ENCODE measurements at places on chromosomes 1 and 21.

DNA sequence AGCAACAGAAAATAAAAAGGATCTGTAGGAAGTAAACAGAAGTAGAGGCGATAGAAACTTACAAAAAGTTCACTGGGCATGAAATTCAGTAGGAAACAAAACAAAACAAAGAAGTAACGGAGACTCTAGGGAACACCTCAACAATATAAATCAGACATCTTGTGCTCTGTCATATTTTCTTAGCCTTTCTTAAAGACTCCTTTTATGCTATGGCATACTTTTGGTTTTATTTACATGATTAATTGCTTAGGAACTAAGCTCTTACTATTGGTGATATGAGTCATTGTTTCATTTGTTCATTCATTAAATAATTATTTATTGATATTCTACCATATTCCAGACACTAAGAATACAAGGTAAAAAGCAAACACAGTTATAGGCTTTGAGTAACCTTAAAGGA, 126.6 kb downstream of the KCNT2 start:
- DNase-seq = no peak

GRCh38 chr1:71101839-71102376, 21.1 kb upstream of the ZRANB2 start:
- no peak for DNase-seq

GRCh38 chr1:51506537-51506936, 12.5 kb downstream of the EPS15 start:
- no peak for DNase-seq

DNA sequence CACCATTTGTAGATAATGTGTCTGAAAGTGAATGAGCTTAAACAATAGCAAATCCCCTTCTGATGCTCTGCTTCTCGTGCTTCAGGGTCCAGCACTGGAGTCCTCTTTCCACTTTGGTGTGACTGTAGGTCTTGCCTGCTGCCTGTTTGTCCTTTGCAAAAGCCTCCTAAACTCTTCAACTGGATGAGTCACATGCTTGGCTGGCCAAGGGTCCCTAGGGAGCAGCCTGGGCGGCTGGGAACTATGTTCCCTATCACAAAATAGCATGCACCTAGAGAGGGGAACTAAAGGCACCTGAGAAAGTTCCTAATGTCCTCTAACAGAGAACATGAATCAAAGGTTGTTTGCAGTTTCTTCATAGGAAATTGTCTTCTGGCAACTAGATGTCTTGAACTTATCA, 607.2 kb upstream of the PLXNA2 start:
- DNase-seq = no peak

DNA sequence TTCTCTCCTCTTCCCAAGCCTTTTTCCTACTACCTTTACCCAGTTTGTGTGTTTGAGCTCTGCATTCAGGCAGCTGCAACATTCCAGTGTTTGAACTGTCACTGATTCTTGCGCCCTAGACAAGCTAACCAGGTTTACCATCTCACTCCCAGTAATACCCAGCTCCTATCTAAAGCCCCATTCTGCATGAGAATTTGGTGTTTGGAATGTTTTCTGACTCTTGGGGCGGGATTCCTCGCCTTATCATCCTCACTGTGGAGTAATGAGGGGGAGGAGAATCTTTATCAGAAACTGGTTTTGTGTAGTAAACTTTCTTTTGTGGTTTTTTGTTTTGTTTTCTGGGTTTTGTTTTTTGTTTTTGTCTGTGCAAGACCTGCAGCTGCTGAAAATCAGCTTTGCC, 36.5 kb downstream of the NCF2 start:
- DNase-seq = no peak

- DNase-seq = no peak
Observed at GRCh38 chr1:190244406-190244805, 233.3 kb downstream of the BRINP3 start.

GRCh38 chr1:21239221-21239620, 51.0 kb downstream of the ECE1 start:
- no peak for DNase-seq

DNA sequence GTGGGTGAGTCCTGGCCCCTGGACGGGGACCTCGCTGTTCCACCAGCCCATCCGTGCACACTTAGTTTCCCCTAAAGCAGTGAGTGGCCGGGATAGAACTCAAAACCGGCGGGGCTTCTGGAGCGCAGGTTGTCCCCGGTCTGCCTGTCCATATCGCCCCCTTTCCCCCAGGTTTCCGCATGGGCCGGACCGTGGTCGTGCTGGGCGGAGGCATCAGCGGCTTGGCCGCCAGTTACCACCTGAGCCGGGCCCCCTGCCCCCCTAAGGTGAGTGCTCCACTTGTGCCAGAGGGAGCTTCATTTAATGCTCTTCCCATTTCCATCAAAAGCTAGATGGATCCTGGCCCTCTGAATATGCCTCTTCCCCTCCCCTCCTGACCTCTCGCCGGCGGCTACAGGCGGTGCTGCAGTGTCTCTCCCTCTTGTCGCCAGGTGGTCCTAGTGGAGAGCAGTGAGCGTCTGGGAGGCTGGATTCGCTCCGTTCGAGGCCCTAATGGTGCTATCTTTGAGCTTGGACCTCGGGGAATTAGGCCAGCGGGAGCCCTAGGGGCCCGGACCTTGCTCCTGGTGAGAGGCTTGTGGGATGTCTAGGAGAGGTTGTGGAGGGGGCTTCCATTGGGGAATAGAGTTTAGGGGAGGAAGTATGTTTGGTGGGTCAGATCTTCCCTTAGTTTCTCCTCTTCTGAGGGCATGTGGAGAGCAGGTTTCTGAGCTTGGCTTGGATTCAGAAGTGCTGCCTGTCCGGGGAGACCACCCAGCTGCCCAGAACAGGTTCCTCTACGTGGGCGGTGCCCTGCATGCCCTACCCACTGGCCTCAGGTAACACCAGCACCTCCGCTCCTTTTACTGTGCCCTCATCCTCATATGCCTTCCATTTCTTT, 683 bp downstream of the PPOX start:
- DNase-seq = no peak

GRCh38 chr1:240820816-240821215, 208.9 kb upstream of the GREM2 start:
- no peak for DNase-seq

DNA sequence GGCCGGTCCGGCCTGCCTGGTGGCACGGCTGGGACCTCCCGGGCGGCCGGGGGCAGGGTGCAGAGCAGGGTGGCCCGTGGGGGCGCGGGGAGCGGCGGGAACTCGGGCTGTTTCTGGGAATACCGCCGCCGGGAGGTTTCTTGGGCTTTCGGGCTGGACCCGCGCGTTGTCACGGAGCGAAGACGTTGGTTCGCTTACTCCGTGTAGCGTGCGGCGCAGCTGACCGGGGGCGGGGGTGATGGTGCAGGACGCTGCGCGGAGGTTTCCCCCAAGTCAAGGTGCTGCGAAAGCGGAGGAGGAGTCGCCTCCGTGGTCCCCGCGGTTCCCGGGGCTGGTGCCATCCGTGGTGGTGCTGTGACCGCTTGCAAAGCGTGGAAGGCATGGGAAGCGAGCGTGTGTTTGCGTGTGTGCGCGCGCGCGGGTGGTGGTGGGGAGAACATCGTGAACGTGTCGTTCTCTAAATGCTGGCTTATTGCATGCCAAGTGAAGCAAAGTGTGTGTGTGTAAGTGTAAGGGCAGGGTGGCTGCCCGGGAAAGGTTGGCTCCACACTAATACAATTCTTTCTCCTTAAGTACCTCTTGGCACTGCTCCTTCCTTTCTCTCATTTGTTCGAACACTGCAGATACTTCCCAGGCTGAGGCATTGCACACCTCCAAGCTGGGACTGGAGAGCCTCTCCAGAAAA, 1.1 kb downstream of the RYR2 start:
- no peak for DNase-seq

DNA sequence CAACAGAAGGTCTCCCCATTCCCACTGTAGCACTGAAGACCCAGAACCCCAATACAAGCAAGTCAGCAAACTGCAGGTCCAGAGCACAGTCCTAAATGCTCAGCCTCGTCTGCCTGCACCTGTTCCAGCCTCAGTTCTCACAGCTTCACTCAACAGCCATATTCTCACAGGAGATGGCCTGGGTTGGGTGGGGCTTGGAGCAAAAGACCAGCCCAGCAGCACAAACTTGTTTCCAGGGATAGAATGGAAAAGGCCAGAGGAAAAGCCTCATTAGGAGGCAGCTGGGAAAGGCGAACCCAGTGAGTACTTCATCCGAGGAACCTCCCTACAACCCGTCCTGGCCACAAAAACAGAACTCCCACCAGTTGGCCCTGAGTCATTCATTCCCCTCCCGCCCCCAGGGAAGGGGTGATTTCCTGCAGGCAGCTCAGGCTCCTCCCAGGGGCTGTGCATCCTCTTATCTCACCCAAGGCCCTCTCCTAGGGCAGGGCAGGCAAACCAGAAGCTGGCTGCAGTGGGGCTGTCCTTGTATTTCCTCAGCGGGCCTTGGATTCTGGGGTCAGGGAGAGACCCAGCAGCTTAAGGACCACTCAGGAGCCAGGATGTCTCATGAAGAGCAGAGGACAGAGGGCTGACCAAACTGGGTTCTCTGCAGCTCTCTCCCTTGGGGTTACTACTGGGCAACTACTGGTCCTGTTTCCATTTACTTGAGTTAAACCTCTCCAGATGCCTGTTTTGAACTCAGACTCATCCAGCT, 7.4 kb upstream of the MPL start:
- peak; percentile 67 for DNase-seq

- no peak for DNase-seq
Observed at GRCh38 chr1:165903672-165904071, 76.3 kb downstream of the UCK2 start.

All from stimulated activated CD4-positive, alpha-beta T cell treated with anti-CD3 and anti-CD28 coated beads, Interleukin-12 subunit alpha, Interleukin-12 subunit beta, amount 100 ng/mL, for 48 hours (primary cell).